ENCODE measurements at places on chromosomes 3 and 15.

- DNase-seq, result no peak
Observed at GRCh38 chr3:30810625-30811024, 83.8 kb downstream of the GADL1 start.

DNA sequence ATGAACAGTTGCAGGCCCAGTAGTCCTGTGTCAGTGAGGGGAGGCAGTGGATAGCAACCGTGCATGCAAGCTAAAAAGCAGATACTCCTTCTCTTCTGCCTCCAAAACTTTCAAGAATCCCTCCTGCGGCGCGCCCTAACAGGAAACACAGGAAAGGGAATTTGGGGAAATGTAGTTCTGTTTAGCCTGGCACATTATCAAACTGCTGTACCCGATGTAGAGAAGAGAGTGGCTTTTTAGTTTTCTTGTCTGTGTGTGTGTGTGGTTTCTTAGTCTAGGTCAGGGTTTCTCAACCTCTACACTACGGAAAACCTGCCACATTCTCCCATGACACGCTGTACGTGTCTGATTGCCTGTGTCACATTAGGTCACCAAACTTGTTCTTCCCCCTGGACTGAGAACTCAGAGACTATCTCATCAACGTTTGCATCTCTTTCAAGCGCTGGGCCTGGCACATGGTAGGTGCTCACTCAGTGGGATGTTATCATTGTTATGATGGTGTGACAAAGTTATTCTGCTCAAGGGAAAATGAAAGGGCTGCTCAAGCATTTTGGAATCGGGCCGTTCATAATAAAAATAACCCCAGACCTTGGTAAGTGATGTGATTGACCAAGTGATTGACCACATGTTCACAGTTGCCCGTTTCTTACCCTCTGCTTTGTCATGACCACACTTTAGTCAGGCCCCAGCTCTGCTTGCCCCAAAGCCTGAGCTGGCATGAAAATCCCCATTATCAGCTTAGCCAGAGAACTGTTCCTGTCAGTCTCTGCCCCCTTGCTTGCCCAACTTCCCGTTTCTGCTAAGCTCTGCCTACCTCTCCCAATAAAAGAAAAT, 33.2 kb downstream of the TM4SF4 start:
- DNase-seq, result no peak

DNA sequence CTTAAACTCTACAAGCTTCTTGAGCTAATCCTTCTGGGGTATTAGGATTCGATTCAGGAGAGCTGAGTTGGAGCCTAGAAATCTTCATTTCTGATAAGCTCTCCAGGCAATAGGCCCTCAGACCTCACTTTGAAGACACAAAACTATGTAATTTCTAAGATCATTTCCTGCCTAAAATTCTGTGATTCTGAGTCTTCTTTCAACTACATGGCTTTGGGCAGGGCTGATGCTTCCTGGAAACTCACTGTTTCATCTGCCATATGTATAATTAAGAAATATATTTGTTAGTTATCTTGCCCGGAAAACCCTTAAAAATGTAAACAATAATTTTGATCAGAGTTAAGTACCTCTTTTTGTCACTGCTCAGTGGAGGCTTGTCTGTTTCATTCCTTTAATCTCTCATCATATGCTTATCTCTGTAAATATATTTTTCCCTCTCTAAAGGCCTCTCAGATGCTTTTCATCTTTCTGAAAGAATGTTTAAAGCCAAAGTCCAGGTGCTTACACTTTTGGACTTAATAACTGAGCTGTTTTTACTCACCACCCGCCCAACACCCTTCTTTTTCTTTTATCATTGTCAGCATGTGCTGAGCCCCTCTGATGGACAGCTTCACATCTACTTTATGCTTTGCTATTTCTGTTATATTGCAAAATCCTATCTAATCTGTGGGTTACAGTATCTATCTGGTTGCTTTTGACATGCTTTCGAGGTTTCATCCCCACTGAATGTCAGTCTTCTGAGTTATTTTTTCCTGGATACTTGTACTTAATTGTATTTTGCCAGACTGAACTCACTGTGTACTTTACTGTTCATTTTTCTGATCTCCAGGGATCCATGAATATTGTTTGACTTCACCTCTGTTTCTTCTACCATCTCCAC, 38.2 kb downstream of the FILIP1L start:
- DNase-seq, result no peak

DNA sequence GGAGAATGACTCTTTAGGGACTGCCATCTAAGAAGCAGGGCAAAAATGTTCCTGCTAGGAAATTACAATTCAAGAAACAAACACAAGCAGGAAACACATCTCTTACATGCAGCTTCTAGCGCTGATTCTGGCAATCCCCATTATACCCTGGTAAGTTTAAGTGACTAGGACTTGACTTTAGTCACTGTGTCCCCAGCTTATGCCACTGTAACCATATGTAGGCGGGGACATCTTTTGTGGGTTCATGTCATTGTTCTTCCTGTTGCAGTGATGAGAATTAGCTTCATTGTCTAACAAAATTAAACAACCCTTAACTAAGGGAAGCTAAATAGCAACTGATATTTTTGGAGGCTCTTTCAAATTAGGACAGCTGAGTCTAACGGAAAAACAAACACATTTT, 17.9 kb upstream of the FAM81A start:
- DNase-seq, result no peak

- no peak for DNase-seq
Observed at GRCh38 chr3:195897853-195898415, 10.4 kb downstream of the TNK2 start.

DNA sequence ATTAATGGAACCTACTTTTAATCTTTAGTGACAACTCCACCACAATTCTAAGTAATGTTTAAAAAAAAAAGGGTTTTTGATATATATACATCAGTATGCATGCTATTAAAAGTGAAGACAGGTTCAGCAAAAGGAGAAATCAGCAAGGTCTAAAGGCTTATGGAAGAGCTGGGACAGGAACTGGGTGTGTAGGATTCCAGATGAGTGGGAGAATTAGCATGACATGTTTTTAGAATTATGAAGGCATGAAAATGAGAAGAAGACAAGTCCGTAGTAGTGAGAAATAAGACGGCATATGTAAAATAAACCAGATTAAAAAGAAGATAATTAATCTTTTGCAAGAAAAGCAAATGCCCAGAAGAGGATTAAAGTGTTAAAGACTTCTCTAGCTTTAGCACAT, 52.0 kb downstream of the CBLB start:
- no peak for DNase-seq

DNA sequence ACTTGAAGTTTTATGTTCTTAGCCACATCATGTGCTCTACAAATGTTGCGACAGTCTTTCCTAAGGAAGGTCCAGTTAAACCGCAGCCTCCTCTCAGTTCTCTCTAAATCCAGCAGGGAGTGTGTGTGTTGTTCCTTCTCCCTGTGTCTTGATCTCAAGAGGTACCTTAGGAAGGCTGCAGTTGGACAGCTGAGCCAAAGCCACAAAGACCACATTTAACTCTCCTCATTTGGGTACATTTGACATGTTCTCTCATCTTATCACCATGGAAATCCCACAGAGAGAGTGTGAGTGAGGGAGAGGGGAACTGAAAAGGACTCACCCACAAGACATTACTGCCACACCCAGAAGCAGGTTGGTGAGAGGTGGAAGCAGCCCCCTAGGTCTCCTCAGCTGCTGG, 79.5 kb downstream of the CD200R1L start:
- no peak for DNase-seq

DNA sequence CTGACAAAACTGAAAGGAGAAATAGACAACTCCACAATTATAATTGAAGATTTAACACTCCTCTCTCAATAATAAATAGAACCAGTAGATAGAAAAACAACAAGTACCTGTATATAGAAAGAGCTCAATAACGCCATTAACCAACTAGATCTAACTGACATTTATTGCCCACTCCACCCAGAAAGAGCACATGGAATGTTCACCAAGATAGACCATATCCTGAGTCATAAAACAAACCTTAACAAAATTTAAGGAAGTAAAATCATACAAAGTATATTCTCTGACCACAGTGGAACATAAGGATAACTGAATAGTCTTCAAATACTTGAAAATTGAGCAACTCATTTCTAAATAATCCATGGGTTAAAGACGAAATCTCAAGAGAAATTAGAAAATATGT, 25.1 kb downstream of the KBTBD12 start:
- DNase-seq, result no peak

DNA sequence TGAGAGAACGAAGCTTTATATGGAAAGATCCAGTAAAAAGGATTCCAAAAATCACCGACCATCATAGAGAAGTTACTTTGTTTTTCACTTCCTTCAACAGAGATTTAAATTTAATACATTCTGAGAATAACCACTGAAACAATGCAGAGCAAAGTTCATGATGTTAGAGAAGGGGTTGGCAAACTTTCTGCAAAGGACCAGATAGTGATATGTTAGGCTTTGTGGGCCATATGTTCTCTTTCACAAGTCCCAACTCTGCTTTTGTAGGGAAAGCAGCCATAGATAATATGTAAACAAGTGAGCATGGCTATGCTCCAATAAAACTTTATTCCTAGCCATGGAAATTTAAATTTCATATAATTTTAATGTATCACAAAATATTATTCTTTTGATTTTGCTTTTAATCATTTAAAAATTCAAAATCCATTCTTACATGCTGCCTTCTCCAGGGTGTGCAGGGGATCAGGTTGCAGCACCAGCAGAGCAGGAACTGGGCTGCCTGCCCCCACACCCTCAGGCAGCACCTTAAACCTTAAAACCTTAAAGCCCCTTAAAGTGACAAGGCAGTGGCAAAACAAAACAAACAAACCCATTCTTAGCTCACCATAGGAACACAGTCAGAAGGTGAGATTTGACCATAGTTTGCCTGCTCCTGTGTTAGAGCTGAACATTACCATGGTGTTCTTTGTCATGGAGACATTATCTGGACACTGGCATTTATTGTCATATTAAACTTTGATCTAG, 16.9 kb upstream of the IGSF10 start:
- no peak for DNase-seq

- no peak for DNase-seq
Observed at GRCh38 chr3:150291515-150291914, 116.6 kb upstream of the TSC22D2 start.

GRCh38 chr3:37729119-37729518, 132.6 kb upstream of the CTDSPL start:
- DNase-seq, result no peak

GRCh38 chr3:25556447-25556846, 108.3 kb downstream of the TOP2B start:
- no peak for DNase-seq

- no peak for DNase-seq
Observed at GRCh38 chr15:80997692-80998091, 3.0 kb upstream of the TLNRD1 start.

GRCh38 chr3:168272343-168272985, 176.7 kb upstream of the GOLIM4 start:
- no peak for DNase-seq

- DNase-seq, result no peak
Observed at GRCh38 chr3:127975153-127976029, 60.4 kb downstream of the KBTBD12 start.

DNA sequence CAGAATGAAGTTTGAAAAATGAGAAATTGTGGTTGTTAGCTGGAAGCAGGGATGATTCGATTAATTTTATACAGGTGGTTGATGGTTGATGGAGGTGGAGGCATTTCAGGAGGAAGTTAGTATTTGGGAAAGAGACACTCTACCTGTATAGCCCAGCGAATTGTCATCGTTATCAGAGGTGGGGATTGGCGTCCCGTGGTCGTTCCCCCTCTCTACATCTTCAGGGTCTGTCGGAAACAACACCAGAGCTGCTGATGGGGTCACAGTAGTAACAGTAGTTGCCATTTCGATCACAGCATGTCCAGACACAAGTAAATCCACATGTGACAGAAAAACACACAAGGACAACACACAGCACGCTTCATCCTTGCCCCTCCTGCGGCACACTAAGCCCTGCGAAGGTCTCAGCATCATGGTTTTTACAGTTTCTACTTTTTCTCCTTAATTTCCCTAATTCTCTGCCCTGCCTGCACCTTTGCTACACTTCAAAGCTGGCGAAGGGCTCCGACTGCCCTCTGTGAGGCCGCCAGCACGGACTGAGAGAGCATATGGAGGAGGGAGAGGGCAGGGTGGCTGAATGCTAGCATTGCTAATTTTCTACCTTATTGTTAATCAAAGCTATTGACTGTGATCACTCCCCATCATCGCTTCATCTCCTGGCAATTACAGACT, 642.3 kb downstream of the ROBO1 start:
- no peak for DNase-seq

GRCh38 chr3:171135549-171135948, 109.0 kb upstream of the SLC2A2 start:
- DNase-seq, result no peak

GRCh38 chr15:29377161-29377560, 107.5 kb upstream of the NSMCE3 start:
- DNase-seq, result no peak

DNA sequence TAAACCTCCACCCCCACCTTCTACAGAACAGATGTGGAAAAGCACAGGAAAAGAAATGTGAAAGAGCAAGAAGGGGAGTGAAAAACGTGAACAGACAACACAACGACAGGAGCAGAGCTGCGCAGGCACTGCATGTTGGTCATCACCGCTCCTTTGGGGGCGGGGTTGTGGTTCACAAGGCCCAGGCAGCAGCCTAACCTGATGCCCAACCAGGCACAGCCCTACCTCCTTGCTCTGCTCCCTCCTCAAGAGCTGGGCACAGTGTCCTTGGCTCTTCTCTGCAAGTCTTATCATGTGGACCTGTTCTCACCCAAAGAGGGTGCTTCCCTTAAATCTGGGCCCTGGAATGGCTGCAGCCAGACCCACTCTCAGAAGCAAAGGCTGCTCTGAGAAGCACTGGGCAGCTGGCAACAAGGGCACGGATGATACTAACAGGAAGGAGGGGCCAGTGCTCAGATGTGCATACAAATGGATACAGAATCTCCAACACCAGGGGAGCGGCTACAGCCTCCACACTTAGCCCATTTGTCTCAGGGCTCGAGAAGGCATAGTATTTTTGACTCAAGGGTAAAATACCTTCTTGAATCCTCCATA, 64.6 kb downstream of the DHX30 start:
- no peak for DNase-seq

- no peak for DNase-seq
Observed at GRCh38 chr3:127354761-127355160, 66.9 kb upstream of the PRR20G start.

GRCh38 chr3:24495326-24495994, 810 bp upstream of the THRB start:
- no peak for DNase-seq

DNA sequence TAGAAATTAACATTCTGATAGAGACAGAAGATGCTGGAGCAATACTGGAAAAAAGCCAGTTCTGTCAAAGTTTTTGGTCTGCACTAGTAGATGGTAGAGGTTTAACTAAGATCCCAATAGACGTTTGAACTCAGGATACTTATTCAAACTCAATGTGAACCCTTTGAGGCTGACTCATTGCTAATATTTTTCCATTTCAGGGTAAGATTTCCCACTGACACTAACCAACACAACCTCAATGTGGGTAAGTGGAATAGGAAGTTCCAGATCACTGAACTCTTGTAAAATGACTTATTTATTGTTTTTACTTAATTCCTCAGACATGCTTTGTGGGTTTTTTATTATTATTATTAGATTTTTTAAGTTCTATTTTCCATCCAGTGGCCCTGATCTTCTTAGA, 1024.8 kb downstream of the EPHA3 start:
- no peak for DNase-seq

GRCh38 chr3:52357151-52358080, 41.3 kb downstream of the DNAH1 start:
- DNase-seq, result no peak
